CD4-positive, CD25-positive, alpha-beta regulatory T cell (primary cell): ENCODE measurements at places on chromosomes 2 and 18. TPM values are rescaled to one million over a fixed set of nuclear protein-coding genes. Genes with fewer than 3 reads are reported as not detected.

The CSRNP3 gene
- not detected for total RNA-seq

The ZC3H15 gene
- 92.5 TPM for total RNA-seq

The IL1B gene
- 1.3 TPM for total RNA-seq

The PFN4 gene
- total RNA-seq, result not detected

The TYMS gene
- total RNA-seq, result 7.3 TPM

The GALNT14 gene
- not detected for total RNA-seq
